Coronary artery (tissue), 2 donors: ENCODE measurements at places on chromosomes 6 and 20.

GRCh38 chr6:164085091-164086075 lies 670.9 kb downstream of the QKI start:
- peak; percentile 91 for DNase-seq

DNA sequence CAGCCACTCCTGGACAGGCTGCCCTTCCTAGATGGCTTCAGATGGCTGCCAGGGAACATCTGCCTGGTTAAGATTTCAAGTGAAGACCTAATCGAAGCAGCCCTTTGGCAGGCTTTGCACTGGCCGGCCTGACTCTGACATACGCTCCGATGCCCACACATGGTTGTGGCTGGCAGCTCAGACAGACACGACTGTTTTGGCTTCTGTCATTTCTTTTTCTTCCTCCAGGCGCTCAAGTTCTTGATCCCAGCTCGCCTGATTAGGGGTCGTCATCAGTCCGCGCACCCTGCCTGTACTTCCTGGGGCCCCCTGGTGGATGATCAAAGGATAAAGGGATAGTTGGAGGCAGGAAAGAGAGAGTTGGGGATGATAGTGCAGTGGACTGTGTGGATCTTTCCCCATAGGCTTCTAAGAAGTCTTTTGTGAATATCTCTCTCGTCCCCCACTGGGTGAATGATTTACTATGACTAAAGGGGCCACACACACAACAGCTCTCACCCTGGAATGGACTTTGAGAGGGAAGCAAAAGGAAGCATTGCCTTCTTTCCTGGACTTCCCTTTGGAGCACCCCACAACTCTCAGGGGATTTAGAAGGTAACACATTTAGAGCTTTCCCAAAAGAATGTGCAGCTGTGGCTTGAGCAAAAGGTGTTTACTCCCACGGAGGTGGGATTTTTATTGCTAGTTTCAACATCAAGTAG lies 21.4 kb upstream of the TRAM2 start:
- peak; percentile 77 for DNase-seq

DNA sequence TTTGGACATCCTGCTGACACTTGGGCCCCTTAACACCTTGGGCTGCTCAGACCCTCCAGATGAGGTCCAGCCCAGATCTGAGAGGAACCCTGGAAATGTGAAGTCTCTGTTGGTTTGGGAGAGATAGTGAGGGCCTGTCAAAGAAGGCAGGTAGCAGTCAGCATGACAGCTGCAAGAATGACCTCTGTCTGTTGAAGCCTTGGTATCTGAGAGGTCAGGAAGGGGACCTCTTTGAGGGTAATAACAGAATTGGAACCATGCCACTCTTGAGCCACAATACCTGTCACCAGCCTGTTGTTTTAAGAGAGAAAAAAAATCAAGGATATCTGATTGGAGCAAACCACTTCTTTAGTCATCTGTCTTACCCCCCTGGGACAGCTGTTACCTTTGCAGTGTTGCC lies 4.2 kb downstream of the SYS1 start:
- DNase-seq = no peak

- no peak for DNase-seq
Observed at GRCh38 chr6:84017709-84018452, 15.7 kb upstream of the MRAP2 start.

DNA sequence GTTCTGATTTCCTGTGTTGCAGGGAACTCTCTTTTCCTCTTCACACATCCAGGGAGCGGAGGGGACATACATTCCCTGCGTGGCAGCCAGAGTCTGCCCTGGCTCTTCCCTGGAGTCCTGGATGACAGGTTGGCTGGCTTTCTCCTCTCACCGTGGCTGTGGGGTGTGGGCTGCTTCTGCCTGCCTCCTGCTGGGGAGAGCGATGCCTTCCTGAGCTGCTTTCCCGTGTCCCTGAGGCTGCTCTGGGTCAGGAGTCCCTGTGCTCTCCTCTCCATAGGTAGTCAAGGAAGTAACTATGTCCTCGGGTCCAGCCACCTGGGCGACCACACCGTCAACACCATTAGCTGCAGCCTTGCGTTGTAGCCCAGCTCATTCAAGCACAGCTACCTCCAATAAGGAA lies 451.7 kb downstream of the QKI start:
- no peak for DNase-seq

GRCh38 chr6:161948462-161948861 lies 674.6 kb upstream of the AGPAT4 start:
- no peak for DNase-seq

DNA sequence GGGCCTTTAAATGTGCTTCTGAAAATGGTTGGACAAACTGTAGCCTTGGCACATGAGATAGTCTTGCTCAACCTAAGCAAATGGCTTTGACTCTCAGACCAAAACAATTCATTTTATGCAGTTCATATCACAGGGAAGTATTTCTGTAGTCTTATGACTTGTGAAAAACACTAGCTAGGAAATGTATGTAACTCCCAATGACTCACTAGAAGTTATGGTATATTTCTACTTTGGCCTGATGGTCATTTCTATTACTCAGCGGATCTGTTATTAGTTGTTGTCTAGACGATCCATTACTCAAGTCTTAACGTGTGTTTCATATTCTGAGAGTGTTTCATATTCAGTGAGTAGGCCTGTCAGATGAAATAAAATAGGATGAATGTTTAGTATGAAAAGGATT lies 1333.5 kb downstream of the KHDRBS2 start:
- DNase-seq = no peak

GRCh38 chr20:44835661-44836221 lies 25.4 kb upstream of the RIMS4 start:
- DNase-seq = no peak

- no peak for DNase-seq
Observed at GRCh38 chr6:105592329-105592728, 189.4 kb upstream of the PREP start.
